ENCODE measurements at places on chromosomes 16 and 17.

GRCh38 chr16:74724820-74725549, 24.3 kb upstream of the MLKL start:
- DNase-seq = no peak

- no peak for DNase-seq
Observed at GRCh38 chr16:70254180-70254964, 2.6 kb upstream of the EXOSC6 start.

DNA sequence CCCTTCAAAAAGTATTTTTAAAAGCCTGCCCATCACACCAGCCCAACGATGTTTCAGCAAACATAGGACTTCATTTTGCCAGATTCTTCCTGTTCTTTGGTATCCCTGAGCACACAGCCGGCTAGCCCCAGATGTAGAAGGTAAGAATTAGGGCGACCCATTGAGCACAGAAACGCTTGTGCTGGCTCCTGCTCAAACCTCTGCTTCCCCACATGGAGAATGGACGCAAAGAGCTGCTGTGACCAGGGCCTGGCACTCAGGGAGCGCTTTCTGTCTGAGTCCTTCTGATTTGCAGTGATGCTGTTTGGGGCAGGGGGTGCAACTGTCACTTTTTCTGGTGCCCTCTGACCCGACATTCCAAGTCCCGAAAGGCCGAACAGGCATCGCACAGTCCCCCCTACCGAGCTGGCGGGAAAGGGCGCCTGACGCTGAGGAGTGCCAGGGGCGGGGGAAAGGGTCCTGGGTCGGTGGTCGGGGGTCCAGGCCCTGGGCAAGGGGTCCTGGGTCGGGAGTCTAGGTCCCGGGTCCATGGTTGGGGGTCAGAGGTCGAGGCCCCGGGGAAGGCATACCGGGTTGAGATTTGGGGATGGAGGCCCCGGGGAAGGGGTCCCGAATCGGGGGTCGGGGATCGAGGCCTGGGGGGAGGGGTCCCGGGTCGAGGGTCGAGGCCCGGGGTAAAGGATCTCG, 930 bp downstream of the CHMP1A start:
- no peak for DNase-seq

GRCh38 chr16:19844945-19845641, 39.6 kb downstream of the GPRC5B start:
- DNase-seq = no peak

GRCh38 chr17:11618861-11619566, 20.7 kb downstream of the DNAH9 start:
- DNase-seq = no peak

GRCh38 chr17:64540118-64540776, 33.5 kb downstream of the CEP95 start:
- no peak for DNase-seq

- no peak for DNase-seq
Observed at GRCh38 chr16:88764913-88765349, 20.1 kb downstream of the PIEZO1 start.

DNA sequence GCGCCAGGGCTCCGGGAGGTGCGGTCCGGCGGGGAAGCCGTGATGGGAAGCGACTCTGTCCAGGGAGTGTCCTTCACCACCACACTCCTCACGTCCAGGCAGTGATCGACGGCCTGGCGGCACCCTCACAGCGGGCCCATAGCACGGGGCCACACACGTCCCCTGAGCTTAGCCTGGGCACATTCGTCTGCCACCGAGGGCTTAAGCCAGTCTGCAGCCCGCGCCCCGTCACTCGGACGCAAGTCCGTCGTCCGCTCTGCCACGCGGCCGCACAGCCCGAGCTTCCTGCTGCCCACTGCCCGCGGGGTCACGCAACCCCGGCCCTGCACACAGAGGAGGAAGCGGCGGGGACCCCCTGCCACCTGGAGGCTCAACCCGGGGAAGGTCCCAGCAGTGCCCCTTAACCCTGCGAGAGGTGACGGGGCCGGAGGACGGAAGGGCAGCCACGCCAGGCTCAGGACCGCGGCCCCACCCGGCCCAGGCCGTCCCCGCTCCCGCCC, 3.0 kb upstream of the TBX2 start:
- no peak for DNase-seq

DNA sequence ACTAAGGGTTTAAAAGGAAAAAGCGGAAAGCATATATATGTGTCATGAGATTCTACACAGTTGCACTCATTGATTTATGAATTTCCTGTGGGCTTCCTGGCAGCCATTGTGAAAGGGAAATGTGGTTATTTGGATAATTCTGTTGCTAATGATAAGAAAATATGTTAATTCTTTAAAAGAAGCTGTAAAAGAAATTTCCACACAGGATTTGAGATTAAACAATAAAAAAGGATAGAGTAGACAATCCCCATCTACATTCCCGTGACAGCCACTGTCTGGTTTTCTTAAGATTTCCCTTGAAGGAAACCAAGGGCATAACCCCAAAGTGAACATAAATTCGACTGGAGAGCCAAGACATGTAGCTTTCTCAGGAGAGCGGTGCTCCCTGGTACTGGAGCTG, 397.5 kb downstream of the CPPED1 start:
- DNase-seq = no peak

DNA sequence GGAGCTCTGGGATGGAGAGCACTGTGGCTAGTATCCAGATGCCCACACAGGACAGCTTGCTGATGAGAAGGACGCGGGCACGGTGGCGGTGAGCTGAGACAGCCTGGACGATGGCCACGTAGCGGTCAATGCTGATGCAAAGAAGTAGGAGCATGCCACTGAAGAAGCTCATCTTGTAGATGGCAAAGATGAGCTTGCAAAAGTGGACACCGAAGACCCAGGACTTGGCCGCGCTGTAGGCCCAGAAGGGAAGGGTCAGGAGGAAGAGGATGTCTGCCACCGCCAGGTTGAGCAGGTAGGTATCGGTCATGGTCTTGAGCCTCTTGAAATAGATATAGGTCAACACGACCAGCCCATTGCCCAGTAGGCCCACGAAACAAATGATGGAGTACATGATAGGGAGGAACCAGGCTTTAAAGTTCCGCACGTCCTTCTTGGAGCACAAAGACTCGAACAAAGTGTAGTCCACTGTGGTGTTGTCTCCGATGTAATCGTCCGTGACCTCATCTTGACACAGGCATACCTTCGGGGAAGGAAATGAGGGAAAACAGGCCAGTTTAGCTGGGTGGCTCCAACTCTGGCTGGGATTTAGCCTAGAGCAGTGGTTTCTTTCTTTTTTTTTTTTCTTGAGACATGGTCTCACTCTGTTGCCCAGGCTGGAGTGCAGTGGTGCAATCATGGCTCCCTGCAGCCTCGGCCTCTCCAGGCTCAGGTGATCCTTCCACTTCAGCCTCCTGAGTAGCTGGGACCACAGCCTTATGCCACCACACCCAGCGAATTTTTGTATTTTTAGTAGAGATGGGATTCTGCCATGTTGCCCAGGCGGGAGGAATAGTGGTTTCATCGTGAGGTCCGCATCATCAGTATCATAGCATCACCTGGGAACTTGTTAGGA, 9.7 kb downstream of the CCR7 start:
- DNase-seq = no peak

Data from stimulated activated CD4-positive, alpha-beta T cell treated with anti-CD3 and anti-CD28 coated beads, Interleukin-15, amount 100 ng/mL, for 1 hour (primary cell).